ENCODE measurements at places on chromosomes 7 and 10. TPM values are rescaled to one million over a fixed set of nuclear protein-coding genes. Genes with fewer than 3 reads are reported as not detected.

TMEM270 gene
- not detected for total RNA-seq

ICA1 gene
- 27.0 TPM for total RNA-seq

ABCA13 gene
- total RNA-seq, result 7.6 TPM

THSD7A gene
- total RNA-seq, result 30.9 TPM

PNLIPRP1 gene
- total RNA-seq, result 1.2 TPM

HOXA2 gene
- 3.9 TPM for total RNA-seq

STRIP2 gene
- total RNA-seq, result 0.62 TPM

STAMBPL1 gene
- 13.6 TPM for total RNA-seq

STMP1 gene
- 36.2 TPM for total RNA-seq

TET1 gene
- 10.4 TPM for total RNA-seq

ATP6V0E2 gene
- 34.8 TPM for total RNA-seq
